ENCODE measurements at places on chromosomes 12 and 14. TPM values are rescaled to one million over a fixed set of nuclear protein-coding genes. Genes with fewer than 3 reads are reported as not detected.

KCNK10 gene
- not detected for total RNA-seq

FAM90A1 gene
- total RNA-seq, result 0.33 TPM

ERBB3 gene
- 0.66 TPM for total RNA-seq

NRXN3 gene
- total RNA-seq, result 0.51 TPM

IAPP gene
- not detected for total RNA-seq

CLEC4D gene
- total RNA-seq, result not detected

WNT1 gene
- total RNA-seq, result not detected

CMKLR1 gene
- under 0.01 TPM for total RNA-seq

All from fibroblast of lung (primary cell).